ENCODE measurements at places on chromosomes 12 and 14.

DNA sequence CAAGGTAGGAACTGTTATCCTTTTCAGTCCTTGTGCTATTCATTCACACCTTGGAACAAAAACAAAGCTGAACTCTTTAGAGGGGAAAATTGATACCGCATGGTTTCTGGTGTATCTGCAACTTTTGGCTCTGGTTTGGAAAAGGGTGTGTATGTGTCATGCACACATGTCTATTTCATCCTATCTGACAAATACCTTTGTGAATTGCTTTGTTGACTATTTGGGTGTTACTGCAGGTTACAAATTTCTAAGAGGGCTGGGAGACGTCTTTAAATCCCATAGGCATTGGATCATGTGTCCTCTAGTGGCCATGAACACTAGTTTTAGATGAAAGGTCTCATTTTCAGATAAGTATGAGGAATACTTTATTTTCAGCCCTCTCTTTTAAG lies 59.9 kb upstream of the IFNG-AS1 start:
- no peak for DNase-seq

DNA sequence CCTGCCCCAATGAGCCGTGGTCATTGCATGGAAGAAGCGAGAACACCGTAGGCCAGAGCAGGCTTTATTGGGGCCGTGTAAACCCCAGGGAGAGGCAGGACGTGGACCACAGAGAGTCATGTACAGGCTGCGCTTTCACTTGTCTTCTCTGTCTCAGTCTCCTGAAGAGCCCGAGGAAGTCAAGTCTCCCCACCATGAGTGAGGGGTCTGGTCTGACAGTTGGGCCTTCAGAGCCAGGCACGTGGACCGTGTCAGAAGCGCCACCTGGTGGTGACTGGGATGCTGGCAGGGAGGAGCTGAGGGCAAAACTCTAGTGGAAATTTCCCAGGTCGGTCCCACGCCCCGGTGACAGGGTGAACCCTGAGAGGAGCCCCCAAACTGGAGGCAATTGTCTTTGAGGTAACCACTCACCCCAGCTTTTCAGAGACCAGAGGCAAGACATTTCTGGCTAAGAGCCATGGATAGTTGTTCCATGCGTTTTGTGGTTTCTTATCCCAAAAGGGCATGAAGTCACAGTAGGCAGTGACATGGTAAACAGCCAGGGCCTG lies 17.4 kb downstream of the RPS6KL1 start:
- peak; percentile 66 for DNase-seq

DNA sequence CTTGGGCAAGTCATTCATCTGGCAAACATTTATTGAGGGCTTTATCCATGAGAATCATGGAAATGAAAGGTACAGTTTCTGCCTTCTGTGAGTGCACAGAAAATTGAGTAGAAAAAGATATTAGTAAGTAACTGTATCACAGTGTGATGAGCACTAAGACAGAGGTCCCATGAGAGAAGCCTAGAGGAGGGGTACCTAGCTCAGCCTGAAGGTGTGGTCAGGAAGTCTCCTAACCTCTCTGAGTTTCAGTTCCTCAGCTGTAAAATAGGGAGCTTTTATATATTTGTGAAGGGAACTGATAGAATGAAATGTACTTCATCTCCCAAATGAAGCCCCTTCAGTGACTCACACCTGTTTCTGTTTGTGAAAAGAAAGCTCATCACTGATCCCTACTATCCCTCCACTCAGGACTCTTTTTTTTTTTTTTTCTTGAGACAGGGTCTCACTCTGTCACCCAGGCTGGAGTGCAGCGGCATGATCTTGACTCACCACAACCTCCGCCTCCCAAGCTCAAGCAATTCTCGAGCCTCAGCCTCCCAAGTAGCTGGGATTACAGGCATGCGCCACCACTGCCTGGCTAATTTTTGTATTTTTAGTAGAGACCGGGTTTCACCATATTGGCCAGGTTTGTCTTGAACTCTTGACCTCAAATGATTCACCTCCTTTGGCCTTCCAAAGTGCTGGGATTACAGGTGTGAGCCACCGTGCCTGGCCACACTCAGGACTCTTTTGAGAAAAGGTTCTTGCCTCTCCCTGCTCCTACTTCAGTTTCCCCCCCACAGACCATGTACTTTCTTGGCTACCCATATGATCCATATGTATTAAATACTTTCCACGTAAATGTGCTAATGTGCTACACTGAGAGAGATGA lies 93.7 kb upstream of the FUT8 start:
- DNase-seq: no peak

- no peak for DNase-seq
Measured at GRCh38 chr12:127998988-127999387, 268.0 kb upstream of the TMEM132C start.

DNA sequence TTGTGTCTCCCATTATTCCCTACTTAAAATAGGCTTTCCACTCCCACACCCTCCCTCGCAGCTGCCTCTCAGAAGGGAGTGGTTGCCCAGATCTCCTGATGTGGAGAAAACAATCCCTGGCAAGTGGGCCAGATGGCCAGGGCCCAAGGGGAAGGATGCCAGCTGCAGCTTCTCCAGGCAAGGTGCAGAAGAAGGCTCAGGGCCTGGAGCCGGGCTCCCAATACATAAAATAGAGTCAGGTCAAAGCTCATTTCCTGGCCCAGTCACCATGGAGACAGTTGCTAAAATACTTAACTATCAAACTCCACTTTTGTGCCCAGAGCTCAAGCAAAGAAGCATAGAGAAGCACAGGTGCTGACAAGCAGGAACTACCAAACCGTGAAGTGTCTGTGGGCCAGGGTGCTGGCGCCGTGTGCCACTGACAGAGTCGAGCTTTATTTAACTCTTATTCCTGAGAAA lies 45.7 kb upstream of the ITPR2 start:
- DNase-seq: peak; percentile 92

- no peak for DNase-seq
Measured at GRCh38 chr14:38065106-38065762, 142.5 kb upstream of the SSTR1 start.

DNA sequence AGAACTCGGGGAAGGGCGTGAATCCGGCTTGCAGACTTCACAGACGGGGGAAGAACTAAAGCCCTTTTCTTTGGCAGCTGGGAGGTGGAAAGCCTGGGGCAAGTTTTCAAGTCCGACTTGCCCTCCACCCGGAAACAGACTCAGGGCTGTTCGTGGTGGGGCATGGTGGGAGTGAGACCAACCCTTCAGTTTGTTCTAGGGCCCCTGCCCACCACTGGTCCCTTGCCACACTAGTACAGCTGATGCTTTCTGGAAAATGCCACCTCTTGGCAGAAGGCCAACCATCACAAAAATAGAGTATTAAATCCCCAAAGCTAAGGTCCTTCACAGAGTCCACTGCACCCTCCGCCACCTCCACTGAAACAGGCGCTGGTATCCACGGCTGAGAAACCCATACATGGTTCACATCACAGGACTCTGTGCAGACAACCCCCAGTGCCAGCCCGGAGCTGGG lies 50.4 kb upstream of the DDX11 start:
- peak; percentile 82 for DNase-seq
